ENCODE measurements at places on chromosomes 5 and 9.

GRCh38 chr5:25488119-25488518, 843.3 kb upstream of the CDH10 start:
- DNase-seq, result no peak

- DNase-seq, result no peak
These were observed 223.2 kb downstream of the EFNA5 start for GRCh38 chr5:107447587-107447986.

DNA sequence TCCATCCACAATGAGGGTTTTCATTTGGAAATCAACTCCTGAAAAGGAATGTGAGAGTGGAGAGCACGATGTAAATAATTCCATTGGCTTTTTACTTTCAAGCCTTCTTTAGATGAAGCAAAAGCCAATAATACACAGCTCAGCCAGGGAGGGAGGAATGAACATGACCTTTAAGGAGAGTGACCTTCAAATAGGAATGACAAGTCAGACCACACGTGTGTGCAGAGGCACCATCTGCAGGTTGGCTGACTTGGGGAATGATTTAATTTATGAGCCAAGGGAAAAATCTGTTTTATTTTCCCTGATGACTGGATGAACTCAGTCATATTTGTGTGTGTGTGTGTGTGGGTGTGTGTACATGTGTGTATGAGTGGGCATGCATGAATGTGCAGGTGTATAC, 64.5 kb downstream of the RASEF start:
- no peak for DNase-seq

DNA sequence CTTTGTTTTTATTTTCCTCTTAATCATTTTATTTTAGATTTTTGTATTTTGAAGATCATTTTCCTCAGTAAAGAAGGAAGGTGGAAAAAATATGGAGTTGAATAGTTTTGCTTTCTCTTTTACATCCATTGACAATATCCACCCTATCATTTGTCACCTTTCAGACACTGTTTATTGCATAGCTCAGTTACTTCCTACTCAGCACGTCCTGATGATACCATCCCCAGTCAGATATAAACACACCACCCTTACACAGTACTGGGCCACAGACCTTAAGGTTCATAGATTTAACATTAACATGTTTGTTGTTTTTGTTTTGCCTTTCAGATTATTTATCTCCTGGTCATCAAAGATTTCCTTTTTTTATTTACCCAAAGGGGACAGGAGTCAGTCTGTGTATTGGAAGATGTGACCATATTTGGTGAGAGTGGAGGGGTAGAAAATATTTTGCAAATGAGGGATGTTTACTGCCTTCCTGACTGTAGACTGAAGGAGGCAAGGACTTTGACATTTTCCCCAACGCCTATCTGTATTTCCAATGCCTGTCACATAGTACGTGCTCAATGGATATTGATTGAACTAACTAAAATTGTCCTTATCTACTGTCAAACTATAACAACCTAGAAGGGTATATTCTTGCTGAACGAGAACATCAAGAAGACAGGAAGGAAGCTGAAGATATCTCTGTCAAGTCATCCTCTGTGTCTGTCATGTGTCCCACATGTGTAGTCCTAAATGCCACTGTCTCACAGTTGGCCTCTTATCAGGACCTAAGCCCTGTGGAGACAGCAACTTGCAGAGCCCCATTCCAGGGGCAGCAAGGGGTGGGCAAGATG, 15.6 kb downstream of the STX17 start:
- peak; percentile 75 for DNase-seq

- peak; percentile 86 for DNase-seq
These were observed at the start of gene NDUFS6 for GRCh38 chr5:1801222-1801966. TSS of gene NDUFS6 (plus strand) at chr5:1801407. CDS start at chr5:1801418, 11 bp downstream.

DNA sequence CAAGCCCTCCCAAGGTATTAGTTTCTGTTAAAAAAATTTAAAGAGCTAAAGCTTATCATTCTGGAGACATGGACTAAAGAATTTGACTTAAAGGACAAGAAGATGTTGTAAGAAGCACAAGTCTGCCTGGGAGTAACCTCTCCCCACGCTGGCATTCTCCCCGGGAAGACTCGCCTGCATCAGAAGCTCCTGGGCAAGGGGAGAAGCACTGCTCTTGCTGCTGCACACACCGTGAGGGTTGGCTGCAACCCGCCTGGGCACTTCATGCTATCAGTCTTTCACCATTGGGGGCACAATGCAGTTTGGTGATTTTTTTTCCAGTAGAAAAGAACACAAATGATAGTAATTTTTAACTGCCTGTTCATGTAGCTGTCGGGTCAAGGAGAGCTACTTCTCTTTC, 192.5 kb upstream of the PANK3 start:
- no peak for DNase-seq

- DNase-seq, result no peak
These were observed 840.2 kb upstream of the C9orf72 start for GRCh38 chr9:28413471-28413870.

DNA sequence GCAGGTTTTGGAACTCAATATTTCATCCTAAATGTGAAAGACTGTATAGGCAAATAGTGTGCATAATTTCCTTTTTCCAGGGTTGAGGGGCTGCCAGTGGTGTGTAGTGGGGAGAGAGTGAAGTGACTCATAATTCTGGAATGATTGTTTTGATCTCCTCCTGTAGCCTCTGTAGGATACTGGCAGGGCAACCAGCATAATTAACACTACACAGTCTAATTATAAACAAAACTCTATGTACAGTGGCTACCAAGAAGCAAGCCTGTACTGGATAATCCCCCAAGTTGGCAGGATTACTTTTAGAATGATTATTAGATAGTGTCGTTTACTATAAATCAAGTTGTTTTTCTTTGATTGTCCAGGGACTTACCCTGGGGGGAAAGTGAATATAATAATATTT, 32.2 kb downstream of the LNPEP start:
- DNase-seq, result no peak

GRCh38 chr5:111072949-111073682, 1.6 kb downstream of the TSLP start:
- DNase-seq, result peak; percentile 79

DNA sequence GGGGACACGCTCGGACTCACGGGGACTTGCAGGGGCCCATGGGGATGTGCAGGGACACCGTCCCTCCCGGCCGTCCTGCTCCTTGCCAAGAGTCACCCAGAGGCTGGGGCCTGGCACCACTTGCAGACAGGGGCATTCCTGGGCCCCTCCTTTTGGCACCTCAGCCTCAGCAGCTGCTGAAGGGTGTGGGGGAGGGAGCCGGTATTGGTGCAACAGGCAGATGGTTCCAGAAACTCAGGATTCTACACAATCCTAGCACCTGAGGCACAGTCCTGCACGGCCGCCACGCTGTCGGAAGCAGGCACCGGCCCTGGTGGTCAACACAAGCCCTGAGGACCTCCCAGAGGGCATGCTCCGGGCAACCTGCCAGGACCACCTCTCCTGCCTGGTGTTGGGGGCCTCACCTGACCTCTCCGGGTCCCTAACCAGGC, 19.3 kb upstream of the SLC12A7 start:
- no peak for DNase-seq

DNA sequence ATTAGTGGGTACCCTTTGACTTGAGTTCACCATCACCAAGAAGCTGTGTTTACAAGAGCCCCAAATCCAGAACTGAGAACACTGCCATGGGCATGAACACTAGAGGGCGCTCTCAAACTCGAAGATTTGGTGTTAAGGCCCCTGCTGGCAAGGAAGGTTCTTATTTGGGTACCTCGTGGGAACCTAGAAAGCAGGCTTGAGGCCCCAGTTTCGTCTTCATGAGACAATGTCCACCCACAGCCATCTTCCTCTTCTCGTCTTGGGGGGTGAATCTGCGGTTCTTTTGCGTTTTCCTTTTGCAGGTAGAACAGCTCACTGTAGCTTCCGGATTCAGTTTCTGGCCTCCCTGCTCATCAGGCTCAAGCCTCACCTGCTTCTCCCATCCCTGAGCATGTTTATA, 184.0 kb downstream of the SEMA5A start:
- peak; percentile 70 for DNase-seq

- peak; percentile 100 for DNase-seq
These were observed 868 bp downstream of the KDM4C start for GRCh38 chr9:6758498-6759184.

GRCh38 chr5:142316681-142317080, 8.1 kb downstream of the SPRY4 start:
- DNase-seq, result no peak

DNA sequence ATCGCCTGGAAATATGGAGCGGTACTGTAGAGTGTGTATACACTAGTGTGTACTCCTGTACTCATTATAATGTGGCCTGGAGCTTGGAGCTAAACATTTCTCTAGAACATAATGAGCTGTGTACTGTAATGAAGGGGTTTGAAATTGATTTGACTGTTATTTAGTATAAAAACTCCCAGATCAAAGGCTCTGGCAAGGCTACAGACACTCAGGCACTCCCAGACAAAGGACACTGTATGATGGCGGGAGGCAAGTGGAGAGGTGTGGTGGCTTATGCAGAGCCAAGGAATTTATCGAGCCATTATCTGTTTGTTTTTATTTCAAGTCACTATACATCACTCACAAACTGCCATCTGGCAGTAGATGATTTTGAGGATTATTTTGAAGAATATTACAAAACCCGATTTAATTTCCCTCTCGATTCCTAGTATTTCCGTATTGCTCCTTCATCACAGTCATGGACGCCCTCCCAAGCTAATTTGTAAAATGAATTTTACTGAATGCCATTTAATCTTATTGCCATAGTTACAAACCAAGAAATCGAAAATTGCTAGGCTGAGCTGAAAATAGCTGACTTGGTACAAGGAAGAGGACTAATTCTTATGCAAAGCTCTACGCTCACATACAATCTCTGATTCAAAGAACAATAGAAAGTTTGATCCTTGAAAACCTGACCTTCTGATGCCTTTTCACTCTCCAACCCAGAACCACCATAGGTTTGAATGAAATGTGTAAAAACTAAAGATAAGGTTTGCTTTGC, 240.2 kb upstream of the SEMA6A start:
- DNase-seq, result no peak

DNA sequence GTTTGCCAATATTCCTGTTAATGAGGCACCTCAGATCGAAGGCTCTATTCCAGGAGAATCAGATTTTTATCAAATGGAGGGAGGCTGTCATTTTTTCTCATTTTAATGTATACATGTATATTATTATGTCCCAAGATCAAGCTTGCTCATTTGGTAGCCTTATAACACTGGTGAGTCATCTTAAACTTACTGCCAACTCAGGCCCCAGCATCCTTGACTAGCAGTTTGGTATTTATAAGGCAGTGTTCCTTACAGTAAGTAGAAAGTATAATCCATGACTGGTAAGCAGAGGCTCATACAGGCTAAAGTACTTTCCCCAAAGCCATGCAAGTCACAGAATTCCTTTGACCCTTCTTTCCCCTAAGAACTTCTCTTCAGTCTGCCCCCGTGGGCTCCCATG, 90.7 kb upstream of the NR3C1 start:
- no peak for DNase-seq

- peak; percentile 45 for DNase-seq
These were observed 88.5 kb downstream of the SUSD1 start for GRCh38 chr9:112086627-112087026.

- DNase-seq, result no peak
These were observed 167.0 kb upstream of the OTULINL start for GRCh38 chr5:14414656-14415023.

DNA sequence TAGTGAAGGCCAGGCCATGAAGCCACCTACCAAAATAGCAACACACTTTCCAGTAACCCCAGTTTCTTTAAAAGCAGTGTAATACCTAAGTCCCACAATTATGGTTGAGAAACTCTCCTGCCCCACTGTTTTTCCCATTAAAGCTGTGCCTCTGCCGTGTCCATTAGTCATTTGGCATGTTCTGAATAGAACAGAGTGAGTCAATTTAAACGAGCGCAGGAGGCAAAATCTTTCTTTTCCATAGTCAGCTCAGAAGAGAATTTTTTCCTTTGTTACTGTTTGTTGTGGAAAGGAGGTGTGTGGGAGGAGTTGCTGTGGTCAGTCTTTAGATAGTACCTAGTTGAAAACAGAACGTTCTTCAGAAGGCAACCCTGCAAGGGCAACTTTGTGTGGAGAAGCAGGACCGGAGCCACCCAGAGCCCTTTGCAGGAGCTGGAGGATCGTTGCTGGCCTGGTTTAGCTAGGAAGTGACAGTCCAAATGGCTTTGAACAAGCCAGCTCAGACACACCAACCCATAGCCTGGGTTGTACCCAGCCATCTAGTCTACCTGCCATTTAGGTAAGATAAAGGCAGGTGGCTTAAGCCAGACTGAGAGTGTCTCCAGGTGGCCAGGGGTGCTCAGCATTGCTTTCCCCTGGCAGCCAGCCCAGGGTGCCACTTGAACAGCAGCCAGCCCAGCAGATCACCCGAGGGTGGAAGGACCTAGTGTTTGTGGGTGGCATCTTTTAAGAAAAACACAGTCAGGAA, 30.4 kb downstream of the GADD45G start:
- DNase-seq, result no peak

GRCh38 chr9:114084282-114085073, 6.4 kb upstream of the AMBP start:
- DNase-seq, result no peak

DNA sequence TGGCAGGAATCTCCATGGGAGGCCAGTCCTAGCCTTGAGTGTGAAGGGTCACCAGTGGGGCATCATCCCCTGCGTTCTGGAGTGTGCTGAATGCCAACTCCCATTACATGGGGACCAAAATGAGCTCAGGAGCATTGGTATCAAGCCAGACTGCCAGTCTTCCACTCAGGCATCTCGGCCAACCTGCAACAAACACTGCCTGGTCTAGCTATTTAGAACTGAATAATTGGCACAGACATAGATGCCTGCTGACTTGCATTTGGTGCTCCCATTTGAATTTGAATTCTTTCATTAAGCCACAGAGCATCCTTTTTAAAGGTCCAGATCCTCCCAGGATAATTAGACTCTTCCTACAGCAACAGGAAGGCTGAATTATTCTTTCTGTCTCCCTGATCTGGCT, 116.6 kb upstream of the ABCA1 start:
- no peak for DNase-seq

GRCh38 chr5:10590226-10590999, 26.5 kb downstream of the ANKRD33B start:
- DNase-seq, result peak; percentile 82
